ENCODE measurements at places on chromosomes 5 and 9. TPM values are rescaled to one million over a fixed set of nuclear protein-coding genes. Genes with fewer than 3 reads are reported as not detected.

DNA sequence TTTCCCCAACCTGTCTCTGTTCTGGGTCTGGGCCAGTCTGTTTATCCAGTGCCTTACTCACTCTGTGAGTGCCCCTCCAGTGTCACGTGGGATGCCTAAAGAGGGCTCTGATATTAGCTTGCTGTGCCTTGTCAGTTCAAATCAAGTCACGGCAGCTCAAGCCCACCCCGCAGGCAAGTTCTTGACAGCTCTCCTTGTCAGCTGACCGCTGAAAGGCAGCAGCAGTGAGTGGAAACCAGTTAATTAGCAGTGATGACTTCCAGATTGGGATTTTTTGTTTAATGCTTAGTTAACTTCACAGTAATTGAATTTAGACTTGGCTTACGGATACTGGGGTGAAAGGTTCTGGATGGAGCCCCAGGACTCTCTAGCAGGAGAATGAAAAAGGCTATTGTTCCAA, 210.1 kb downstream of the PSAT1 start:
- DNase-seq: no peak

- DNase-seq: no peak
These were observed 137.3 kb downstream of the SEMA6A start for GRCh38 chr5:116437351-116437705.

- DNase-seq: no peak
These were observed 5.0 kb downstream of the LMX1B start for GRCh38 chr9:126618585-126619360.

- peak; percentile 77 for DNase-seq
These were observed 151.0 kb upstream of the ADAMTS16 start for GRCh38 chr5:4989118-4989517.

FOXD4L5 gene
- not detected for total RNA-seq

GRCh38 chr5:71907608-71908145, 188.6 kb downstream of the CARTPT start:
- no peak for DNase-seq

NIPAL4 gene
- total RNA-seq: not detected

WHRN gene
- 6.6 TPM for total RNA-seq

DNA sequence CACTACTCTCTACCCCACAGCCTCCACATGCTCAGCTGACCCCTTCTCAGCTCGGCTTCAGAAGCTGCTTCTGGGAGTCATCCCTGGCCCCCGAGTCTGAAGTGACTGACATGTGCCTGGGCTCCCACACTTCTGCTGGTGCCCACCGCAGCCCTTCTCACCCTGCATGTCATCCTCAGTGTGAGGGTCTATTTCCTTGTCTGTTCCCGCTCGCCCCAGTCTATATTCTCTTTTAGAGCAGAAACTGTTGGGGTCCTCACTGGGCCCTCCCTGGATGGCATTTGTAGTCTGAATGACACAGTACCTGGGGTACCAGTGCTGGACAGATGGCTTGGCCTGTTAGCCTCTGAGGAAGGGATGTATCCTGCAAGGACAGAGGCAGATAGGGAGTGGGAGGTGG, 5.3 kb downstream of the ECSCR start:
- DNase-seq: no peak

DNA sequence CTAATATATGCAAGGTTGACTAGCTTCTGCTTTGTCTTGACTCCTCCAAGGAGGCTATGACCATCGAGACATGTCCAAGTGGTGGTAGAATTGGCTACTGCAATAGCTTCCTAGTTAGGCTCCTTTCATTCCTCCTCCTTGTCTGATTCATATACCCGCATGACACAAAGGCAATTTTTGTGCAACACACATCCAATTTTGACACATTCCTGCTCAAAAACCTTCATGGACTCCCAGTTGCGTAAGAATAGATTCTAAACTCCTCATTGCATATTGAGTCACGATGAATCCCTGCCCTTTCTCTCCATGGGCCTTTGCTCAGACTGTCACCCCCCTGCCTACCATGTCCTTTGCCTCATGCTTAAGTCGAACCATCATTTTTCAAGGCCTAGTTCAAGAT, 344.5 kb downstream of the ACTL7B start:
- DNase-seq: no peak

- DNase-seq: no peak
These were observed 713.3 kb upstream of the RGMB start for GRCh38 chr5:98060148-98060547.

ANKRD18A gene
- 2.1 TPM for total RNA-seq

- DNase-seq: no peak
These were observed 73.2 kb upstream of the KLF4 start for GRCh38 chr9:107562798-107563197.
